ENCODE measurements at places on chromosomes 13 and 19.

DNA sequence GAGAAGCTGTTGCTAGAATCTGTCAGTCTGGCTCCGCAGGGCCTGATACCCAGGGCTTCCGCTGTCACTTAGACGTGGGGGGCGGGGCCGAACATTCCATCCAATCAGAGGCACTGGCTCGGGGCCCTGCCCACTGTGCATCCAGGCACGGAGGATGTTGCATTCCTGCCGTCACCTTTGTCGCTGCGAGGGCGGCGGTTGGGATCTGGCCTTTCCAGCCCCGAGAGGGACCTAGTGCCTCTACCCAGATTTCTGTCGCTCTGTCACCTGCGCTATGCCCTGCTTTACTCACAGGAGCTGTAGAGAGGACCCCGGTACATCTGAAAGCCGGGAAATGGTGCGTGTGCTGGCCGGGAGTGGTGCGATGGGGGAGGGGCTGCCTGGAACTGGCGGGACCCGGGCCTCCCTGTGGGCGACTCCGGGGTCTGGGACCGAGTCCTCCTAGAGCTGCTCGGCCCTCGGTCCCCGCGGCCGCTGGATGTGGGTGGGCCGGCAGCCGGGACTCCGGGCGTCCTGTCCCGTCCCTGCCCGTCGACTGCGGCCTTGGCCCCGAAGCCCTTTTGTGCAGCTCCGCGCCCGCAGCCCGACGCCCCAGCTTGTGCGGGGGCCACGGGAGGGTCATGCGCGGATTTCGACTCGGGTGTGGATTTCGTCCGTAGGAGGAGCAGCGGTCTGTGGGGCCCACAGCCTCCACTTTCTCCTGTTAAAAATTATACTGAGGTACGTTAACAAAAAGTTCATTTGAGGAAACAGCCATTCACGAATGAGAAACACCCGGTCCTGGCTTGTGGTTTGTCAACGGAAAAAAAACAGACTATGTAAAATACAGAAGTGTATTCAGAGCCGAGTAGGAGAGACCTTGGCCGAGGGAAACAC, at the start of gene ZNF439:
Gene ZNF439, plus strand, starts transcription at position 133 of the 876 bp plus-strand sequence. Its CDS starts 142 bp downstream, at position 275.
- peak; percentile 94 for DNase-seq

DNA sequence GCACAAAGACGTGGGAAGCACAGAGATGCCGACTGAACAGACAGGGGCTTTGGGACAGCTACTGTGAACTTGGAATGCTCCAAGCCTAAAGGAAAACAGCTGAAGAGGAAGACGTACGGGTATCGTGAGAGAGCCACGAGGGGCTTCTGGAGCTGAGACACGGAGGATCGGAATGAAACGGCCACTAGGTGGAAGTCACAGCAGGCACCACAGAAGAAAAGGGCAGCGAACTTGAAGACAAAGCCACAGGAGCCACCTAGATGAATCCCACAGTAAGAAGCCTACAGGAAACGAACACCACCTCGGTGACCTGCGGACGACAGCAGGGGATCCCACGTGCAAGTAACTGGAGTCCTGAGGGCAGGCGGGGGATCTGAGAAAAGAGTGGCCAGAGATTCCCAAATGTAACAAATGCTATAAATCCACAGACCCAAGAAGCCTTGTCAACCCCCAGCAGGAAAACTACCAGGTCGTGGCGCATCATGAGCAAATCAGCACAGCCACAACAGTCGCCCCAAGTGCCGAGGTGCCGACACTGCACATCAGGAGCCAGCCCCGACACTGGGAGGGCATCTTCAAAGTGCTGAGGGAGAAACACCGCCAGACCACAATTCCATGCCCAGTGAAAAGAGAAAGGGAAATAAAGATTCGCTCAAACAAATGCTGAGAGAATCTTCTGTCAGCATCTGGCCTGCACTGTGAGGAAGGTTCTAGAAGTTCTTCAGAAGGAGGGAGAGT, 39.3 kb upstream of the ISYNA1 start:
- no peak for DNase-seq

DNA sequence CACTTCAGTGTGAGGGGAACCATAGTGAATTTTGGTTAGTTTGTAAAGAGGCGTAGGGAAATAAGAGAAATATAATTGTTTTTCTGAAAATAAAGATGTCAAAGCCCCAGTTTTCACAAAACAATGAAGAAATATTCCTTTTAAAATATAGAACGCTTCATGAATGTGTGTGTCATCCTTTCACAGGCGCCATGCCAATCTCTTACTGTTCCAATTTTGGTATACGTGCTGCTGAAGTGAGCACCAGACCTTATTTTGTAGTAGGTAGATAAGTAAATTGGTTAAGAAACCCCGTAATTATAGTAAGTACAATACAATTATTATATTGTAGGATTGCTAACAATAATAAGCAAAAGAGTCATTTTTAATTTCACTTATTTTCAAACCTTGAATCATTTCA, 43.3 kb downstream of the NAA16 start:
- DNase-seq: no peak

- no peak for DNase-seq
These were observed 125.2 kb downstream of the FGF9 start for GRCh38 chr13:21796066-21796465.

DNA sequence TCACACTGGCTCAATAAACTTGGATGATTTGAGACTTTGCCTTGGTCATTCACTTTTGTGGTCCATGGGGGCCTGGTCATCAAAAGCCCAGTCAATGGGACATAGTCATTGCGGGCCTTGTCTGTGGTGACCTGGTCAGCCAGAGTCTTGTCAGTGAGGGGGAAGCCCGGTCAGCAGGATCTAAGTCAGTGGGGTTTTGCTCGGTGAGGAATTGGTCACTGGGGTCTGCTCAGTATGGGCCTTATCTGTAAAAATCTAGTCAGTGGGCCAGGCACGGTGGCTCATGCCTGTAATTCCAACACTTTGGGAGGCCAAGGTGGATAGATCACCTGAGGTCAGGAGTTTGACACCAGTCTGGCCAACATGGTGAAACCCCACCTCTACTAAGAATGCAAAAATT, 63.7 kb upstream of the TPM4 start:
- DNase-seq: no peak

DNA sequence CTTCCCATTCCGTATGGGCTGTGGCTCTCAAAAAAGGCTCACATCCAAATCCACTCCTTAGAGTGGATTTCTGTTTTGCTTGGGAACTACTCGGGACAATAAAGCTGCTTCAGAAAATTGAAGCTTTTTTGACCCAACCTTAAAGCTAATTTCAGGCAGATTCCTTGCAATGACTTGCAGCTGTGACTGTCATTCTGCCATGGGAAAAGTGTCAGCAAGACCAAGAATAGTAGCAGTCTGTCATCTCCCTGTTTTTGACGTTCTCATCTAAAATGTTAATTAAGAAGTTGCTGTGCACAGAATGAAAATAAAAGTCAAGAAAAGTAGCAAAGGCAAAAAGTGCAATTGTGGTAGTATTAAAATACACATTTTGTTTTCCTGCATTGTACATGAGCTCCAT, 304.7 kb downstream of the COG6 start:
- DNase-seq: no peak

DNA sequence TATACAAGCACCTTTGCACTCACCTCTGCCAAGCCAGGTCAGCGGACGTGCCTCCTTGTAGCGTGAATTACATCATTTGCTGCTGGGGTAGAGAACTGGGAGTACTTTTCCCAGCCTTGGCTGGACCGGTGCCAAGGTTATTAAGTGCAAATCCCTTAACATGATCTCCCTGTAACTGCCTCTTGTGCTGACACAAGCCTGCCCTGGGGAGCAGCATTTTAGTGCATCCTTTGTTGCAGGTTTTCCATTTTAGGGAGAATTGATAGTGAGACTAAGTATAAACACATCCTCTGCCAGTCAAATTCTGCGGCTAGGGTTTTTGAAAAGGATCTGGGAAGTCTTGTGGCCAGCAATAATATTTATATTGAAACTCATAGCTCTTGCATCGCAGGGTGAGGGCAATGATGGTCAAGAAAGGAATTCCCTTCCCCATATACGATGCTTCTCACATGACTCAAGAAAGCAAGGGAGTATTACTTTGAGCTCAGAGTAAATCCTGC, 32.7 kb upstream of the DCLK1 start:
- no peak for DNase-seq

GRCh38 chr19:6017576-6017975, 39.6 kb upstream of the RANBP3 start:
- no peak for DNase-seq

- DNase-seq: no peak
These were observed 91.3 kb downstream of the EDNRB start for GRCh38 chr13:77827332-77827731.

GRCh38 chr19:29308977-29309590, 96.1 kb upstream of the UQCRFS1 start:
- no peak for DNase-seq

DNA sequence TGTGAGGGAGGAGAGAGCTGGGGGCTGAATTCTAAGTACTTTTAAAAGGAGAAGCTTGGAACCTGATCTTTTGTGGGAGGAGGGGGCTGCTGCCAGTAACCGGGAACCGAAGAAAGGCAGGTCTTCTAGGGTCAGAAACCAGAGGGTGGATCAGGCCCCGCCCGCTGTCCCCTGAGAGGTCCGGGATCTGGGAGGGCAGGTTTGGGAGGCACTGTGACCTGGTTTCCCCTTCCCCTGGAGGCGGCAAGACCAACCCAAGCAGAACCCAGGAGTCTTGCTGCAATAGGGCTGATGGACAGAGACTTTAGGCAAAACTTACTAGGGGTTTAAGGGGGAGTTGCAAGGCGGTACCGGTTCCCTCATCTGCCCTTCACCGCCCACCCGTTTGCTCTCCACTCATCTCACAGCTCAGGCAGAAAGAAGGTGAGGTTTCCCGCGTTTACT, 707 bp upstream of the KLK8 start:
- no peak for DNase-seq

GRCh38 chr19:33758541-33759013, 38.1 kb upstream of the KCTD15 start:
- DNase-seq: no peak

GRCh38 chr19:7706955-7707456, 5.1 kb upstream of the FCER2 start:
- no peak for DNase-seq

GRCh38 chr13:76667551-76667950, 218.7 kb downstream of the KCTD12 start:
- no peak for DNase-seq

- no peak for DNase-seq
These were observed 7.0 kb upstream of the HSPH1 start for GRCh38 chr13:31168736-31169135.

DNA sequence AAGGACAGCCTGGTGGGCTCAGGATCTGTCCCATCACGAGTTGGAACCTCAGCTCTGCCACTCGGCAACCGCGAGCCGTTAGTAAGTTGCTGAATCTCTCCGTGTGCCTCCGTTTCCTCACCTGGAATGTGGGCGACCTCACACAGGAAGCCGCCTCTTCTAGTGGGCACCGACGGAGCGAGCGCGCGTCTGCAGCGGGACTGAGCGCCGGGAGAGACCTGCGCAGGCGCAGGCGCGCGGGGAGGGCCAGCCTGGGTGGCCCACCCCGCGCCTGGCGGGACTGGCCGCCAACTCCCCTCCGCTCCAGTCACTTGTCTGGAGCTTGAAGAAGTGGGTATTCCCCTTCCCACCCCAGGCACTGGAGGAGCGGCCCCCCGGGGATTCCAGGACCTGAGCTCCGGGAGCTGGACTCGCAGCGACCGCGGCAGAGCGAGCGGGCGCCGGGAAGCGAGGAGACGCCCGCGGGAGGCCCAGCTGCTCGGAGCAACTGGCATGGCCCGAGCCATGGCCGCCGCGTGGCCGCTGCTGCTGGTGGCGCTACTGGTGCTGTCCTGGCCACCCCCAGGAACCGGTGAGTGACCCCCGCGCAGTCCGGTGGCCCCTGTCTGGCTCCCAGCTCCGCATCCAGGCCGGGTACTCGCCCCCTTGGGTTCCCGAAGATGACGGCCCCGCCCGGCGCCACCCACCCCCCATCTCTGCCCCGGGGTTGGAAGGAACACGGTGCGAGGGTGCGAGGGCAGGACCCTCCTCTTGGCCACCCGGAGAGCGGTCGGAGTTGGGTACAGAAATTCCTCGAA, at the start of gene PVR:
Gene PVR, plus strand, starts transcription at position 306 of the 797 bp plus-strand sequence. Its CDS starts 187 bp downstream, at position 493.
- DNase-seq: peak; percentile 77

GRCh38 chr13:24692561-24692960, 12.4 kb downstream of the ATP12A start:
- DNase-seq: no peak

GRCh38 chr13:39787086-39787487, 131.6 kb downstream of the COG6 start:
- no peak for DNase-seq
